ENCODE measurements at places on chromosomes 3 and 15.

- no peak for DNase-seq
Observed at GRCh38 chr15:99348412-99348811, 97.1 kb downstream of the LRRC28 start.

GRCh38 chr15:37109872-37110572 lies 9.7 kb upstream of the MEIS2 start:
- no peak for DNase-seq

DNA sequence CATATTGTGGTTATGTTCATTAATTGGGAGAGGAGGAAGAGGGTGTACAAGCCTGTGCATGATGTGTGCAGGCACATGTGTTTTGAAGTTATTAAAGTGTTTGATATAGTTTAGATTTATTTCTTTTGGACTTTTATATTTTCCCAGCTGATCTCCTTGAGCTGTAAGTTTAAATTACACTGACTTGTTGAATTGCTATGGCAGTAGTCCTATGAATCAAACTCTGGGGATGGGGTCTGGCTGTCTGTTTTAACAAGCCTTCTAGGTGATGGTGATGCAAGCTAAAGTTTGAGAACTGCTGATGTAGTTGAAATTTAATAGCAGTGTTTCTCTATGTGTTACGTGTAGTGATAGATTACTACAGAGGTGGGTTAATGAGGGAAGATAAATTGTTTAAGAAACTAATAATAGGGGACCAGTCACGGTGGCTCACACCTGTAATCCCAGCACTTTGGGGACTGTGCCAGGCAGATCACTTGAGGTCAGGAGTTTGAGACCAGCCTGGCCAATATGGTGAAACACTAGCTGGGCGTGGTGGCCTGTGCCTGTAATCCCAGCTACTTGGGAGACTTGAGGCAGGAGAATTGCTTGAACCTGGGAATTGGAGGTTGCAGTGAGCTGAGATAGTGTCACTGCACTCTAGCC lies 7.0 kb downstream of the ARIH1 start:
- DNase-seq, result no peak

DNA sequence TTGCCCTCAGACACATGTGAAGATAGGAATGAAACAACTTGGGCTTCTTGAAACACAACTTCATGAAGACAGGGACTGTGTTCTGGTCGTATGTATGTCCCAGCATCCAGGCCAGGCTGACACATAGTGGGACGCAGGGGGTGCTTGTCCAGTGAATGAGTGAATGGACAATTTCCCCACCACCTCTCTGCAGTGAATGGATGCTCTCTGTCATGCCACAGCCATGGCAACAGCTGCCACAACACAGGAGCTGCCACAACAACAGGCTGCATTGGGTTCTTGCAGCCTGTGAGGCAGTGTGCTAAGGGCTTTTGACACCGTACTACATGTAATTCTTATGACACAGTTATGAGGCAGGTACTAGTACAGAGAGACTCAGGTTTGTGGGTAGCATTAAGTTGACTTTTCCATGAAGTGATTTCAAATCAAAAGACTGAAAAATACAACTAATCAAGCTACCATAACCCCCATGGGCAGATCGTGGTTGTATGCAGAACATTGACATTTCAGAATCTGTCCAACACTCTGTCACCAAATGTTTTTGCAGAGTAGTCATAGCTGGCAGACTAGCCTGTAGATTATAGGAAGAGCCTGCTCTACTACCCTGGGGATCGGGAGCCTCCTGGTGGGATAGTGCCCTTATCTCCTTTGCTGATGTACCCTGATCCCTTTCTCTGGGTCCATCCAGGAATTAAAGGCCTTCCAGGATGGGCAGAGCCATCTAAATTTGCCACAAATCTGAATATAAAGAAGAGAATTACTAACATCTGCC lies 40.8 kb downstream of the CLSTN2 start:
- DNase-seq, result no peak

DNA sequence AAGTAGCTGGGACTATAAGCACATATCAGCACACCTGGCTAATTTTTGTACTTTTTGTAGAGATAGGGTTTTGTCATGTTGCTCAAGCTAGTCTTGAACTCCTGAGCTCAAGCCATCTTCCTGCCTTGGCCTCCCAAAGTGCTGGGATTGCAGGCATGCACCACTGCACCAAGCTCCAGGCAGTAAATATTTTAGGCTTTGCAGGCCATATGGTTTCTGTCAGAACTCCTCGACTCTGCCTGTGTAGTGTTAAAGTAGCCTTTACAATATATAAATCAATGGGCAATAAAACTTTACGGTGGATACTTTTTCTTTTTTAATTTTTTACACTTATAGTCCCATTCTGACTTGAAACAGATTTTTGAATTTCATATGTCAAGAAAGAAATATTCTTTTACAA lies 41.6 kb downstream of the DAG1 start:
- no peak for DNase-seq

DNA sequence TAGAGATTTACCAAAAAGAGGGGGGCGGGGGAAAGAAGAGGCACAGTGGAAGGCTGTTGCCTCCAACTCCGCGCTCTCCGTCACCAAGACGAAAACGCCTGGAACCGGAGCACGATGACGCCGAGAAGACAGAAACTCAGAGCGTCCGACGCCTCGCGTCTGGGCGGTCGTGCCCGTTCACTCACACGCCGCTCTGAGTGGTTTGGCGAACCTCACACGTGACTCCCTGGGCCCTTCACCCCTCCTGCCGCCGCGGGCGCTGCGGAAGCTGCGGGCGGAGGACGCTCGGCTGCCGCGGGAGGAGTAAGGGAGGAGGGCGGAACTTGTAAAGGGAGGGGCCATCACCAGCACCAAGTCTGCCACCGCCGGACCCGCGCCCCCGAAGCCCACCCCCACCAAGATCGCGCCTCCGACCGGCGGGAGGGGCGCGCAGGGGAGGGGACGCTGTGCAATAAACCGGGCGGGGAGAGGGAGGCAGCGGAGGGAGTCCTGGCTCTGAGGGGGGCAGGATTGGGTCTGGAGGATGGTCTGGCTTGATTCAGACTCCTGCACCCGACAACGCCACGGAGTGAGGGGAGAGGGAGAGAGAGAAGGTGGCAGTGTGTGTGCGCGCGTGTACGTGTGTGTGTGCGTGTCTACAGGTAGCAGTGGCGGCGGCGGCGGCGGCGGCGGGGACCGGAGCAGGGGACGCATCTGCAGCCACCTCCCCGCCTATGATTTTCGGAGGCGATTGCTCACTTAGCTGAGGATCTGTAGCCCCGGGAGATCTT lies 1.9 kb upstream of the NLGN1 start:
- no peak for DNase-seq

- no peak for DNase-seq
Observed at GRCh38 chr3:129281726-129282125, 3.1 kb downstream of the HMCES start.

DNA sequence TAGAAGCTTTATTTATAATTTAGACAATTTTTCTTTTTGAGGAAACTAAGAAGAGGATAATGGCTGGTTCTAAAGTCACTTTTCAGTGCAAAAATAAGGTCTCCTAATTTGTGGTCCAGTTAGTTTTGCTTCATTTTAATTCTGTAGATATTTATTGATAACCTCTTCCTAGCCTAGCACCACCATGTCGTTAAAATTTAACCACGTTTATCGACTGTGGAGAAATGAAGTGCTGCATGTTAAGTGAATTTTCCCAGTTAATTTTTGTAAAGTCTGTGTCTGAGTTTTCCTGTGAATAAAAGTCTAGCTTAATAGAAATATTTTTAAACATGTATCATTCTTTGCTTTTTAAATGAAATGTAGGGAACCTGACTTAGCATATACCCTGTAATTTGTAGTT lies 16.7 kb downstream of the LRRC28 start:
- no peak for DNase-seq

- DNase-seq, result no peak
Observed at GRCh38 chr3:187662848-187663409, 7.3 kb downstream of the SST start.

- DNase-seq, result no peak
Observed at GRCh38 chr15:85657132-85657531, 137.6 kb downstream of the KLHL25 start.

Measured in hematopoietic multipotent progenitor cell treated with erythropoietin and hydrocortisone succinate and interleukin-3 and kit ligand, for 17 days (in vitro differentiated cells).